ENCODE measurements at places on chromosomes 6 and 20.

- peak; percentile 44 for DNase-seq
These were observed 51.7 kb downstream of the CHMP4B start for GRCh38 chr20:33862709-33863403.

DNA sequence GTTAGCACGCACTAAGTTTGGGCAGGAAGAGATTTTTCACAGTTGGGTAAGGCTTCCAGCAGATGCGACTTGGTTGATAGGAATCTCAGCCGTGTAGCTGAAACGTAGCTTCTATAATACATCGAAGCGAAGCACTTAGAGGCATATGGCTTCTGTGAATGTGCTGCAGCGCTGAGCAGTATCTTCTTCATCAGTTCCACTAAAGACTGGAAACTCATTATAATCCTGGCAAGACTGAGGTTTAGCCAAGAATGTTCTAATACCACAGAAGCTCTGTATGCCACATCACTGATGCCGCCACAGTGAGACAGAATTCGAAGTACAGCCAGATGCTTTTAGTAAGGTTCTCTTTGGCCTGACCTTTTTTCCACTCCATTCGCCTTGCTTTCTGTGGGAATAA is 680.2 kb upstream of the AGPAT4 start:
- DNase-seq: no peak

- DNase-seq: no peak
These were observed 23.2 kb downstream of the GATA5 start for GRCh38 chr20:62452475-62453095.

DNA sequence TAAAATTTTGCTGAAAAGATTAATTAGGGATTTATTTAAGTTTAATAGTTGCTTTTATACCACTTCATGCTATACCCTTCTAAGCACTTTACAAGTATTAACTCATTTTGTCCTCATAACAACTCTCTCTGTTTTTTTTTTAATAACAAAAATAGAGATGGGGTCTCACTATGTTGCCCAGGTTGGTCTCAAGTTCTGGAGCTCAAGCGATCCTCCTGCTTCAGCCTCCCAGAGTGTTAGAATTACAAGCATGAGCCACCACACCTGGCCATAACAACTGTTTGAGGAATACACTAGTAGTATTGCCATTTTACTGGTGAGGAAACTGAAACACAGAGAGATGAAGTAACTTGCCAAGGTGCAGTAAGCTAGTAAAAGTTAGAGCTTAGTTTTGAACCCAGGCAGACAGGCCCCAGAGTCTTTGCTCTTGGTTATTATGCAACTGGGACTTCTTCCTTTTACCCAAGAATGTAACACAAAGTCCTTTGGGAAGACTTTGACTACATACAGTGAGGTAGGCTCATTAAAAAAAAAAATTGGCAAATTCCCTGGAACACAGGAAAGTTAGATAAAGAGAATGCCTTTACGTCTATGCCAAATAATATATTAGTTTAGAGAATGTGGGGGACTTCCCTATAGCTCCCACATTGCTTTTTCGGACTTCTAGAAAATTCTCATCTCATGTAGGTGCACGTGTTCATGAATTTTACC is 11.4 kb downstream of the ANKS1A start:
- DNase-seq: no peak

DNA sequence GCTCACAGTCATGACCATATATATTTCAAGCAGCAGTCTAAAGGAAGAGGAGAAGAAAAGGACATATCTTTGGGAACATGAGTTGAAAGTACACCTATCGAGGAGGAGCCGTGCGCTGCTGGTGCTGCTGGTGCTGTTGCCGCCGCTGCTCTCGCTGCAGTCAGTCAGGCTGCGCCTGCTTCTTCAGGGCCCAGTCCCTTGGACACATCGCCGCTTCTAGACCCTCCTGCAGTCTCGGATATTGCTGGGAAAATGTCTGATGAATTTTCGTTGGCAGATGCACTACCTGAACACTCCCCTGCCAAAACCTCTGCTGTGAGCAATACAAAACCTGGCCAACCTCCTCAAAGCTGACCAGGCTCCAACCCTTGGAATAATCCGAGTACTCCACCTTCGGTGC is 8.2 kb upstream of the ASCC3 start:
- no peak for DNase-seq

- no peak for DNase-seq
These were observed 151.6 kb upstream of the GMDS start for GRCh38 chr6:2396846-2397630.

GRCh38 chr20:44135012-44135412 is 52.0 kb downstream of the JPH2 start:
- no peak for DNase-seq

- DNase-seq: no peak
These were observed 58.0 kb downstream of the LIN28B start for GRCh38 chr6:105014954-105015353.

DNA sequence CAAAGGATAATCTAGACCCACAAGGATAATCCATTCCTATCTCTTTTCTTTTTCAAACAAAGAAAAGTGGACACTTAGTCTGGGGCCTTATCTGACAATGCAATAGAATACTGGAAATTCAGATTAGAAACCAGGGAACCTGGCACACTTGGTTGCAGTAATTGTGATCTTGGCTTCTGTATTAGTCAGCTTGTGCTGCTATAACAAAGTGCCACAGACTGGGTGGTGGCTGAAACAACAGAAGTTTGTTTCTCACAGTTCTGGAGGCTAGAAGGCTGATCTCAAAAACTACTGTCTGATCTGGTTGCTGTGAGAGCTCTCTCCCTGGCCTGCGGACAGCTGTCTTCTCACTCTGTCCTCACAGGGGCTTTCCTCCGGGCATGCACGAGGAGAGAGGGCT is 49.4 kb downstream of the SNRNP48 start:
- DNase-seq: no peak

DNA sequence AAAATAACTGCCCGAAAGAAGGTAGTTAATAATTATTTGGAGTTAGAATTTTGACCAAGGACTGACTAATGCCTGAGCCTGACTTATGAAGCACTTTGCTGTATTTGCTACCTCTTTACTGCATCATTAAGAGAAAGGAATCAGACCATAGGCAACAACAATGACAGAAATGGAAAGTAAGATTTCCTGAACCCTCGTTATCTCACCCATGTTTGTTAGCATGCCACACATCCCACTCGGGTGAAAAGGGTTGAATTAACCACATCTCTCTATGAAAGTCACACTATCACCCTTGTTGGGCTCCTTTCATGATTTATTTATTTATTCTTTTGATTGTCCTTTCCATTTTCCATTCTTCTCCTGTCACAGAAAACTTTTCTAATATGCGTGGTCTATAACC is 59.6 kb downstream of the OLIG3 start:
- no peak for DNase-seq

DNA sequence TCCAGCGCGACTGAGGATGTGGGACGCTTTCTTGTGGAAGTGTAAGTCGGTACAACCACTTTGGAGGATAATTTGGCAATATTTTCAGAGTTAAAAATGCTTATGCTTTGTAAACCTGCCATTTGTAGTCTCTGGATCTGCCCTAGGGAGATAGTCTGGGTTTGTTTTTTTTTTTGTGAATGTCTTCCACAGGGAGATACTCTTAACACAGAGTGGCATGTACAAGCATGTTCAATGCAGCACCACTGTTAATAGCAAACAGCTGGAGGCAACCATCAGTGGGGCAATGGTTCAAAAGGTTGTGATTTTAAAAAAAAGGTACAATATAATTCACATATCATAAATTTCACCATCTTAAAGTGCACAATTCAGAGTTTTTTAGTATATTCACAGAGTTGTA is 22.4 kb downstream of the SLC9A8 start:
- no peak for DNase-seq

DNA sequence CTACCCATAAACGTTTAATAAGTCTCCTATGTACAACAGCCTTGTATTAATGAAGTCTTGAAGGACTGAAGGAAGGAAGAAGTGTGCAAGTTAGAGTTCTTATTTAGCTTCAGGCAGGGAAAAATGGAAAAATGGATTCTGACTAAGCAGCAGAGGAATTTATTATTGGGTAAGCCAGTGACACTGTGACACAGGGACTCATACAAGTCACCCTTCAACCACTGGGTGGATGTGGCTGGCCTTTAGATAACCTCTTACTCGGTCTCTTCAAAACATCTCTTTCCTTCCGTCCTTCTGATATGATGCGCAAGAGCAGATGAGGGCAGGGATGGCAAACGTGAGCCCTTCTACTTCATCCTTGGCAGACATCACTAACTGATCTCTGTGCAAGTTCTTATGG is 145.6 kb downstream of the DHX35 start:
- DNase-seq: no peak

DNA sequence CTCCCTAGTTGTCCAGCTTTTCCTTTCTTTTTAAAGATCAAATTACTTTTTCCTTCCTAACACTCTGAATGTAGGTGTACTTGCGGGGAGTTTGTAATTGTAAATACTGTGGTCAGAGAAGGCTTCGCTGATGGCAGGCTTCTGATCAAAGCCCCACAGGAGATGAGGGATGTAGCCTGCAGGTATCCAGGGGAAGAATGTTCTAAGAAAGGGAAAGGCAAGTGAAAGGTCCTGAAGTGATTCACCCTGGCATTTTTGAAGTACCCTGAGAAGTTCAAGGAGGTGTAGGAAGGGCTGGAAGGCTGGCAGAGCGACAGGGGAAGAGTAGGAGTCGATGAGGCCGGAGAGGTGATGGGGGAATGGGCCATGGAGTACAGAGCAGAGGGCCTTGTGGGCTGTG is 38.2 kb upstream of the CCN6 start:
- no peak for DNase-seq

- no peak for DNase-seq
These were observed 7.9 kb downstream of the TUBB start for GRCh38 chr6:30727920-30728553.

- no peak for DNase-seq
These were observed 69.4 kb downstream of the FYN start for GRCh38 chr6:111803804-111804203.

DNA sequence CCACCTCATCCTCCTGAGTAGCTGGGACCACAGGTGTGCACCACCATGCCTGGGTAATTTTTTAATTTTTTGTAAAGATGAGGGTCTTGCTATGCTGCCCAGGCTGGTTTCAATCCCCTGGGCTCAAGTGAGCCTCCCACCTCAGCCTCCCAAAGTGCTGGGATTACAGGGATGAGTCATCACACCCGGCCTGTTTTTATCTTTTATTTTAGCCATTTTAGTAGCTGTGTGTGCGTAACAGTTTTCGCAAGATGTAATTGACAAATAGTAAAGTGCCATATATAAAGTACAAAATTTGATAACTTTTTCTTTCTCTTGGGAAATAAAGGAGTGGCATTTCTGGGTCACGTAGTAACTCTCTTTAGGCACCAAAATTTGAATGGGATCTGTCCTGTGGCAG is 21.4 kb downstream of the SNAI1 start:
- DNase-seq: no peak

DNA sequence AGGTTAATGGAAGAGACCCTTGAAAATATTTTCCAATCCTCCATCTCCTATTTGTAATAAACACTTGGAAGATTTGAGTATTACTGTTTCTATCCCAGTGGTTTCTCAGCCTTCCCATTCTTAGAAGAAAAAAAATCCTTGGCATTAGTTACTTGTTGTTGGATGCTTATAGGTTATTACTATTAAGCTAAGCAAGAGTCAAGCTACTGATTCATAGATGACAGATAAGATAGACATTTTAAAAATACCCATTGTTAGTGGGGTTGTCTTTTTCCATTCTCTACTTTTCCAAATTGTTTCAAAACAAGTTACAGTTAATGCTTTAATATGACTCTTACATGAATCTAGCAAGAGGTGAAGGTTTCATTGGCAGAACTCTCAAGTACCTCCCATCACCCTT is 158.5 kb downstream of the HIVEP2 start:
- DNase-seq: no peak

DNA sequence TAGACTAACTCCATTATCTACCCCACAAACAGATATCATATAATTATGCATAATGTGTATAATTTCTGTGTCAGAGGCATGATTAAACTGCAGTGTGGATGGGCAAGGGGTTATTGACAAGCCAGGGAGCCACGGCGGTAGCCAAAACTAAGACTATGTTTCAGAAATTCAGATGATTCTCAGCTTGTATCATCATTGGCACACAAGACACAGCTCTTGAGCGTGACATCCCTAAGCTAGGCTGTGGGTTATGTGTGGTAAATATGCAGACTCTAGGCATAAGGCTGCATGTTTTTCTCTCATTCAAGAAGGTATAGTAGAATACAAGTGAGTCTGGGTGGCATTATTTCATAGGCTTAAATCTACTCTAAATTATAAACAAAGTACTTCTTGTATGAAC is 154.3 kb downstream of the KLHL32 start:
- no peak for DNase-seq

- no peak for DNase-seq
These were observed 81.9 kb upstream of the CCDC28A start for GRCh38 chr6:138691595-138692057.

DNA sequence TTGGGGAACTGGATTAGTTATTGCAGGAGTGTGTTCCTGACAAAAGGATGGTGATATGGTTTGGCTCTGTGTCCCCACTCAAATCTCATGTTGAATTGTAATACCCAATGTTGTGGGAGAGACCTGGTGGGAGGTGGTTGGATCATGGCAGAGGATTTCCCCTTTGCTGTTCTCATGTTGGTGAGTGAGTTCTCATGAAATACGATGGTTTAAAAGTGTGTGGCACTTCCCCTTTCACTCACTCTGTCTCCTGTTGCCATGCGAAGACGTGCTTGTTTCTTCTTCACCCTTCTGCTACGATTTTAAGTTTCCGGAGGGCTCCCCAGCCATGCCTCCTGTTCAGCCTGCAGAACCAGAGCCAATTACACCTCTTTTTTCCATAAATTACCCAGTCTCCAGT is 16.2 kb upstream of the TREM1 start:
- DNase-seq: no peak

- DNase-seq: no peak
These were observed 545 bp downstream of the FNDC1 start for GRCh38 chr6:159169557-159170332.

- no peak for DNase-seq
These were observed 4.9 kb upstream of the BEND6 start for GRCh38 chr6:56949925-56950495.

DNA sequence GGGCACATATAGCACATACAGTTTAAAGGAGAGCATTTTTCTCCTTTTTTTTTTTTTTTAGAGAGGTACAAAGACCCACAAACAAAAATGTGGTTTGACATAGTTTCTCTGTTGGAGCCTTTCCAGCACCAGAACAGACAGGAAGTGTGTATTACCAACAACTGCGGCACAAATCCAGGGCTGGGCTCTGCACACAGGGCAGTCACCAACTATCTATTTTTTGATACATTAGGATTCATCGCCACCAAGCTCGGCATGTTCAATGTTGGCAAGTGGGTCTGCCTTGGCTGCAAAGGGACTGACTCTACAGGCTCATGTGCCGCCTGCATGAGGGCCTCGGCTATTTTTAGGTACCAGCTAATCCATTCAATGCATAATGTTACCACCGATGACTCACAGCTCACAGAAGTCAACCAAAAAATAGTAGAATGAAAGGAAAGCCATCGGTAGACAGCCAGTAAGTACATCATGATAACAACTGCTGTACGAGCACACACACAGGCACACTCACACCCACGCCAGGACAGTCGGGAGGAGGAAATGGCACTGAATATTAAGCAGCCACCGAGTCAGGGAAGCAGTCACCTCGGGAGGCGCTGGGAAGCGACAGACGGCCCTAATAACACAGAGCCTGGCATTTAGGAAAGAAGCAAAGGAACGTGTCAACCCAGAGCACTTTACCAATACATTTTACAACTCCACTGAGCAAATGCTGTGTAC is 81.6 kb downstream of the GMPR start:
- peak; percentile 44 for DNase-seq

Data from activated T-cell treated with anti-CD3 and anti-CD28 coated beads for 1 hour (primary cell).